Left cardiac atrium (tissue), 4 donors: ENCODE measurements at places on chromosomes 12 and 14.

DNA sequence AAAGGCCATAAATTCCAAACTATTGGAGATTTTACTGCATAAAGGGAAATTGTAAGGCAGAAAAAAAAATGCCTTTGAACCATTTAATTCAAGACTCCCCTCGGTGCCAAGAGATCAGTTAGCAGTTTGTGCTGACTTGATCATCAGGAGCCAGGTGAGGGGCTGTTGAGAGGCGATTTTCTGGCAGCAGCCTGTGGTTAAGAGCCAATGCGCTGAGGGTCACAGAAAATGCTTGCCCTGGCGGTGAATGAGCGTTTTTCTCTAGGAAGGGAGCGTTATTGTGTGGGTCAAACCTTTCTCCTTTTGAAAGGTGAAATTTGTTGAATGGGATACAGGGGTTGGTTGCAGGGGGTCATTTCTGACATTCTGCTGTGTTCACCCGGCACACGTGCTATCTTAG lies 4.7 kb downstream of the SRRM4 start:
- no peak for DNase-seq

- no peak for DNase-seq
Observed at GRCh38 chr14:77206877-77207389, 25.3 kb downstream of the TMEM63C start.

GRCh38 chr12:120539303-120539702 lies 5.1 kb downstream of the RNF10 start:
- DNase-seq, result no peak

- no peak for DNase-seq
Observed at GRCh38 chr12:12645485-12645884, 33.8 kb downstream of the CREBL2 start.

- DNase-seq, result no peak
Observed at GRCh38 chr12:45568808-45569207, 160.7 kb upstream of the ARID2 start.

DNA sequence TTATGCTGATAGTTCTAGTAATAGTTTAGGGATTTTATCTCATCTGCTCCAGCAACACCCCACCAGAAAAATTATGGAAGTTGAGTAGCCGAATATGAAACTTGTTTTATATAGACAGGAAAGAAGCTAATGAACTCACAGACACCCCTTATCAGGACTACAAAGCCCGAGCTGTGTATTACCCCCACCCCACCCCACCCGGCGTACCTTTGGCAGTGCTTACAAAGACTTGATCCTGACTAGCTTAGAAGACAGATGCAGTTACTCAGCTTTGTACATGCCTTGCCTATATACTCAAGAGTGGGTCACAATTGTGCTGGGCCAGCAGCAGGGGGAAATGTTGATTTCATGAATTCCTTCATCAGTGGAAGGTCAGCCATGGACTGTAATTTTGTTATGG lies 22.4 kb downstream of the PROX2 start:
- no peak for DNase-seq

DNA sequence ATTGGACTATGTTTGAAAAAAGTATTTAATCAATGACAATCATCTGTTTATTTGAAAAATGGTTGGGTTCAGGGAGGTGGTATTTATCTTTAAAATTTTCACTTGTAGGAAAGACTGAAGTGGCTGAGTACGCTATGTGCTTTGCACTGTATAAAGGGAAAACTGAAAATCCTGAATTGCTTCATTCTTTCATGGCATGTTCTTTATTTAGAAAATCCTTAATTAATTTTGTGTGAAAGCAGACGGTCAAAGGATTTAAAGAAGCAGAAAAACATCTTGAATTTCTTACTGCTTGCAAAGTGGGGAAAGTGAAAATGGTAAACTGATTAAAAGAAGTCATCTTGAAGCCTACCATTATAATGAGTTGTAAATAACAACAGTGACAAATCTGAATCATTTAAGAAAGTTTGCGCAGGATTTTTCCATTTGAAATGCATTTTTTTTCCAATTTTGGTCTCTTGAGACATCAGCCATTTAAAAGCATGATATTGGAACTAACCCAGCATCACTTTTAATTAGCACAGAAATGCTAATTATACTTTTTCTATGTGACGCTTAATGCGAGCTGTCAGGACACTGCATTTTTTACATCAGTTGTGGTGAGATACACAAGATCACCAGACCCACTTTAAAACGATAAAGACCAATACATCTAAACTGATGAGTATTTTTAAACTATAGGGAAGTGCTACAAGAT lies 169.0 kb downstream of the NEDD1 start:
- no peak for DNase-seq

GRCh38 chr14:23105348-23105824 lies 597 bp upstream of the CIROP start:
- no peak for DNase-seq

GRCh38 chr14:95185767-95186392 lies 28.6 kb upstream of the DICER1 start:
- DNase-seq, result no peak

GRCh38 chr12:2324387-2324786 lies 271.6 kb downstream of the CACNA1C start:
- no peak for DNase-seq

DNA sequence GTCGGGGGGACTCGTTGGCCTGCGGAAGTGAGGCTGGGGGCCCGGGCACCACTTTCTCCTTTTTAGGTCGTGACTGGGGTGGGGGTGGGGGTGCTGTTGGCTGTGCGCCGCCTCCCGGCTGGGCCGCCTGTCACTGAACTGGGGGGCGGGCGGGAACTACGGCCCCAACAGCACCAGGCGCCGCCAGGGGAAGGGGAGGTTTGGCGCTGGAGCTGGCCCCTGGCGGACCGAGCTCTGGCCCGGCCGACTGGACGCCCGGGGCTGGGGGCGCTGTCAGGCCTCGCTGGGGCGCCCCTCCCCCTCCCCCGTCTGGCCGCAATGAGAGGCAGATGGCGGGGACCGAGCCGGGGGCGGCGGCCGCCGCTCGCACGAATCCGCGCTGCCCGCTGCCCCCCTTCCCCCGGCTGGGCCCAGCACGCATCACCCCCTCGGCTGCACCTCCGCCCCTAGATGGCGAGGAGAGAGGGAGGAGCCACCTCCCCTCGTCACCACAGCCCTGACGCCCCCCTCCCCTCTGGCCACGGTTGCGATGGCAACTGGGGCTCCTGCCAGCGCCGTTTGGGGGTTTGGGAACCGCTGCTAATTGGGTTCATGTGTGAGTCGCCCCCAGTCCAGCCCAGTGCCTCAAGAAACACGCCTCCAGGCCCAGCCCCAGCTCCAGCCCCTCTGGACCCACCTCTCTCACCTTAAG lies 723 bp downstream of the NFATC4 start:
- peak; percentile 61 for DNase-seq

- DNase-seq, result no peak
Observed at GRCh38 chr12:47591795-47592194, 114.0 kb downstream of the RPAP3 start.

DNA sequence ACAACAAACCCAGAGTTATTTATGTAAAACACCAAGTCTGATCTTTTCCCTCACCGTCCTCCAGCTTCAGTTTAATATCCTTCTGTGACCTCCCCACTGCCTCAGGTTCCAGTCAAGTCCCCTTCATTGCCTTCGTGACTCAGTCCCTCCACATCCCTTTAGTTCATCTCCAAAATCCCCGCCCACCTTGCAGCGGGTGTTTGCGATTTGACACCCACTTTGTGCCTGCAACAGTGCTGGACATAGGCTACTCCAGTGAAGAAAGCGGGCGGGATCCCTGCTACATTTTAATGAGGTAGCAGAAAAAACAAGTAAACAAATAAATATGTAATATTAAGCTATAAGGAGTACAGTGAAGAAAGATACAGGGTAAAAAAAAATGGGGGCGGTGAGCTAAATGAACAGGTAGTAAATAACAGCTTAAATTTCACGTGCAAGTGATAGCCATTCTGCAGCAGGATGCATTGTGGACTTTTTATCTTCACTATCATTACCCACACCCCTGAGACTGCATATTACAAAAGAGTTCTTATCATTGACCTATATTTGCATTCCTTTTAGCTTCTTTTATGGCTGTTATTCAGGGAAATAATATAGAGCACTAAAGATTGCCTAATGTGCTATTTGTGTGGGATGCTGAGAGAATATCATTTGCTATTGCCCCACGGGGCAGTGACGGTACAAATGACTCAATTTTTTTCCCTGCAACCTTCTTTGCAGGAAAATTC lies 222.8 kb upstream of the NUDT4 start:
- no peak for DNase-seq
